ENCODE measurements at places on chromosomes 1 and 21.

GRCh38 chr1:248926401-248927182, 20.6 kb downstream of the PGBD2 start:
- no peak for DNase-seq

- no peak for DNase-seq
Measured at GRCh38 chr1:8370046-8370881, 52.4 kb downstream of the SLC45A1 start.

DNA sequence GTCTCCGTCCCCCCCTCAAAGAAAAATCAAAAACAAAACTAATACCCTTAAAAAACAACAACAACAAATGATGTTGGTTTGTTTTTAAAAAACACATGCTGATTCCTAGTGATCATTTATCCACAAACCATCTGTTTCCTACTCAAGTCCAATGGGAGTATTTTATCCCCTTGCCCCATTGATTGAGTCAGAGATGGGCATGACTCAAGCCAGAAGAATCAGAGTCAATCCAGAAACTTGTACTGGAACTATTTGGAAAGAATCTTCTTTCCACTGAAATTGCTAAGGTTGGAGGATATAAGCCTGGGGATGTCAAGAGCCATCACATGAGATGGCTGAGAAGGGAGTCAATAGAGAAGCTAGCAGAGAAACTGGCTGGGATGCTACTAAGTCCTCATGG, 176.4 kb downstream of the MIS18A start:
- no peak for DNase-seq

- DNase-seq = no peak
Measured at GRCh38 chr1:224730965-224731364, 114.8 kb downstream of the CNIH3 start.

- DNase-seq = no peak
Measured at GRCh38 chr21:29092102-29092959, 18.9 kb upstream of the CCT8 start.

Data from stimulated activated CD8-positive, alpha-beta memory T cell treated with anti-CD3 and anti-CD28 coated beads, Interleukin-4, amount 100 ng/mL, for 1 hour (primary cell).